Glutamatergic neuron (in vitro differentiated cells): ENCODE measurements at places on chromosomes 16 and 17. TPM values are rescaled to one million over a fixed set of nuclear protein-coding genes. Genes with fewer than 3 reads are reported as not detected.

Gene HBQ1
- 1.5 TPM for total RNA-seq

Gene TBC1D28
- 0.44 TPM for total RNA-seq

Gene CES5A
- not detected for total RNA-seq

Gene CBLN1
- total RNA-seq, result 21.7 TPM

Gene COL1A1
- 10.1 TPM for total RNA-seq

Gene TNP2
- not detected for total RNA-seq

Gene MT1E
- total RNA-seq, result not detected

Gene GNGT2
- not detected for total RNA-seq

Gene CLEC19A
- total RNA-seq, result not detected

Gene KRTAP16-1
- total RNA-seq, result not detected

GRCh38 chr16:3152991-3153368 lies 18.2 kb downstream of the ZNF213 start:
- DNase-seq, result no peak

GRCh38 chr16:49478107-49478506 lies 104.5 kb downstream of the C16orf78 start:
- DNase-seq, result peak; percentile 9

DNA sequence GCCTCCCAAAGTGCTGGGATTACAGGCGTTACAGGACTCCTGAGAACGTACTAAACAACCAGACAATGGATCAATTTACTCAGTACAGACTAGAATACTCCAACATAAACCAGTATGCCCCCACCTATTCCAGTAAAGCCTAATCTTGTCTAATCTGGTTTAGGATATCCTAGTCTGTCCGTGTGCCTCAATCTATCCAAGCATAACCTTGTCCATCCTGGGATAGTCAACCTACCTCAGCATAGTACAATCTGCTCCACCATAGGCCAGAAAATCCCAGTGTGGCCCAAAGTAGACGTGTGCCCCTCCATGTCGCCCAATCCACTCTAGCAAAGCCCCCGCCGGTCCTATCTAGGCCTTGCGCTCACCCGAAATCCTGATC lies 625 bp downstream of the DVL2 start:
- no peak for DNase-seq

GRCh38 chr16:67164599-67165061 lies at the start of gene HSF4:
Gene HSF4 (plus strand): TSS chr16:67164745. CDS start chr16:67164812, 67 bp downstream.
- DNase-seq, result peak; percentile 31

DNA sequence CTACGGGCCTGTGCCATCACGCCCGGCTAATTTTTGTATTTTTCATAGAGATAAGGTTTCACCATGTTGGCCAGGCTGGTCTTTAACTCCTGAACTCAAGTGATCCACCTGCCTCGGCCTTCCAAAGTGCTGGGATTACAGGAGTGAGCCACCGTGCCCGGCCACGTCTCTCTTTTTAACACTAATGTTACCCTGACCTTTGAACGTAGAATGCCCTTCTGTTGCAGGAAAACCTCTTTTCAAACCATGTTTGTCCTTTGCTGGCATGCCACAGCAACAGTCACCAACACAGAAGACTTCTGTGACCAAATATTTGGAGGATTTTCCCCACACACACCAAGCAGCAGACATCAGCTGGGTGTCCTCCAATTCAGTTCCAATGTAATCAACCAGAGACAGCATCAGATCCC lies 7.8 kb upstream of the HSD17B1 start:
- DNase-seq, result no peak

DNA sequence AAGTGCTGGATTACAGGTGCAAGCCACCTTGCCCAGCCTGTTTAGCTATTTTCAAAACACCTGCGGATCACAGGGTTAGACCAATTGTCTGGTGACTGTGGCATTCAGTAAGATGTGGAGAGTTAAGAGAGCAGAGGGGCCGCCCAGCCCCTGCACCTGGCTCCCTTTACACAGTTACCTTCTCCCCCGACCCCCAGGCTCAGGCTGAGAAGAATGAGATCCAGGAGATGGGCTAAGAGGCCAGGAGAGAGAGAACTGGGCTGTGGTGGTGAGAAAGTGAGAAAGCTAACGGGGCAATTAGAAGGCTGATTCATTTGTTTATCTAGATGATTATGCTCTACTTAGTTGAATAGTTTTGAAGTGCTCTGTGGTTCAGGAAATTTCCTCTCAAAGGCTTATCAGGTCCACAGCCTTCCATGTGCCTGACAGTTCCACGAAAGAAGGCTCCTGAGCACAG lies 67.8 kb upstream of the AXIN2 start:
- DNase-seq, result no peak

DNA sequence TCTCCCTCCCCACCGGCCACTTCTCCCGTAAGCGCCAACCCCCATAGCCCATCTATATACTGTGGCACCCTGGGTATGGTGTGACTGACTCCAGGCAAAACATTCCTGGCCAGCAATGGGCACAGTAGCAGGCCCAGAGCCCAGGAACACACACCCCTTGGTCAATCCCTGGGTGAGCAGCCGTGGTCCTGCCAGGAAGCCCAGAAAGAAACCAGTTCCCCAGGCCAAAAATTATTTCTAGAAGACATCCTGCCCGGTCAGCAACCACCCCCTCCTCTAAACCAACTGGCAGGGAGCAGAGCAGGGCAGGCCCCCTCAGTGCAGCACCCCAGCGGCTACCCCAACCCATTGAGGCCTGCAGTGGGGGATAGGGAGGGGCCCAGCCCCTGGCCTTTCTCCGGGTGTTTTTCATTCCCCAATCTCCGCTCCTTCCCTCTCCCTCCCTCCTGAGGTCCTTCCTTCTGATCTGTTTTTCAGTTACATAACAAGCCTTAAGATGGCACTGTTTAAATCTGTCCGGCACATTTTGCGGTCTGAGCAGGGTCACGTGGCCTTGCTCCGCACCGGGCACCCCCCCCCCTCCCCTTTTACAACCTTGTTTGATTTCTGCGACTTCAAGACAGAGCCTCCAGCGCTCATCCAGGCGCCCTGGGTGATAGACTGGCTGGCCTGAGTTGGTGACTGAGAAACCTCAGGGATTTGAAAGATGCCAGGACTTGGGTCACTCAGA lies 2.0 kb downstream of the NPTX1 start:
- DNase-seq, result no peak

DNA sequence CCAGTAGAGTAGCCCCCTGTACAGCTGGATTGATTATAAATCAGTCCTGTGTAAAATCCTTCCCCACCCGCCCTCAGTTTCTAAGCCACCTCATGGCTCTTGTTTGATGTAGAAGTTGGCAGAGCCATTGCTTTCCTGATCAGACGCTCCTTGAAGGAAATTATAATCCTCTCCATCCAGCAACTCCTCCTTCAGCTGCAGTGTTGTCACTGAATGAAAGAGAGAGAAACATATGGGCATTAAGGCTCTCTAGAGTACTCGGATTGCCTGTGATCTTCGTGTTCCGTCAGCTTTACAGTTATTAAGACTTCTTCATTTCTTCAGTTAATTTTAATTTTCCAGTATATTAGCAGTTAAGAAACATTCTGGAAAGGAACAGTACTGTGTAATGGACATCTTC lies 14.3 kb downstream of the NME2 start:
- no peak for DNase-seq

DNA sequence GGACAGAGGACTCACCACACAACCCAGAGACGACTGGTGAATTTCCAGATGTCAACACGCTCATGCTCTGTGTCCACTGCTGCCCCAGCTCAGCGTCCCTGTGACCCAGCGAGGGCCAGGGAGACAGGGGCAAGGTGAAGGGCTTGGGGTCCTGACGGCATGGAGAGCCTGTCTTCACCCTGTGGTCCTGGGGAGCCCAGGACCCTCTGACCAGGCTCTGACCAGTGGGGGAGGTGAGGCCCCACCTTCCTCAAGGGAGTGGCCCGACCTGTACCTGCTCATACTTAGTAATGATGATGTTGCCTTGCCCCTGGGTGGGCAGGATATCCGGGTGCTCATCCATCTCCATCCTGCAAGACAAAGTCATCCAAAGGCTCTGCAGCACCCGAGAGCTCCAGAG lies 39.8 kb downstream of the TNFRSF13B start:
- no peak for DNase-seq

GRCh38 chr17:6862825-6863224 lies 31.3 kb upstream of the TEKT1 start:
- DNase-seq, result no peak

GRCh38 chr17:29560316-29560715 lies 6.5 kb downstream of the ABHD15 start:
- DNase-seq, result peak; percentile 66

GRCh38 chr16:67326472-67327309 lies at the start of the genes KCTD19 and LRRC36:
Gene KCTD19 (minus strand): TSS chr16:67326741. CDS start chr16:67326707, 34 bp downstream.
Gene LRRC36 (plus strand): TSS chr16:67326815. CDS start chr16:67326863, 48 bp downstream.
- peak; percentile 95 for DNase-seq

GRCh38 chr17:36131421-36131820 lies 27.8 kb downstream of the CCL4 start:
- no peak for DNase-seq

GRCh38 chr17:68175416-68175815 lies 72.4 kb upstream of the AMZ2 start:
- no peak for DNase-seq

- DNase-seq, result no peak
Observed at GRCh38 chr16:28126684-28127620, 63.4 kb upstream of the GSG1L start.

- no peak for DNase-seq
Observed at GRCh38 chr16:56965149-56966092, 3.7 kb downstream of the CETP start.

- no peak for DNase-seq
Observed at GRCh38 chr16:77860953-77861352, 72.6 kb downstream of the VAT1L start.

- DNase-seq, result peak; percentile 13
Observed at GRCh38 chr16:85083051-85083639, 29.1 kb downstream of the CIBAR2 start.

DNA sequence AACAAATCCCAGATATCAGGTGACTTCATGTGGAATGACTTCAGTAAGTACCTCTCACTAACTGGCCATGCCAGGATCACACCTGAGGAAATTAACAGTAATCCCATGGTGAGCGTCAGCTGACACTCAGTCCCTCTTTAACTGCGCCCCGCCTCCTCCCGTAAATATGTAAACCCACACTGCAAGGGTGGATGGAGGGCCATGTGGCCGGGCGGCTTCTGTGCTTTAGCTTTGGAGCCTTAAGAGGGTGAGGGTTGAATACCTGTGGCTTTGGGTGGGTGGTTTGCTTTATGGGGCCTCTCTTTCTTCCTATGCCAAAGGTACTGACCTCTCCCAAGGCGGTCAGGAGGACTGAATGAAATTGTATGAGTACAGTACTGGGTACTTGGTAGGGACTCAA lies 141.7 kb downstream of the MRM1 start:
- no peak for DNase-seq

DNA sequence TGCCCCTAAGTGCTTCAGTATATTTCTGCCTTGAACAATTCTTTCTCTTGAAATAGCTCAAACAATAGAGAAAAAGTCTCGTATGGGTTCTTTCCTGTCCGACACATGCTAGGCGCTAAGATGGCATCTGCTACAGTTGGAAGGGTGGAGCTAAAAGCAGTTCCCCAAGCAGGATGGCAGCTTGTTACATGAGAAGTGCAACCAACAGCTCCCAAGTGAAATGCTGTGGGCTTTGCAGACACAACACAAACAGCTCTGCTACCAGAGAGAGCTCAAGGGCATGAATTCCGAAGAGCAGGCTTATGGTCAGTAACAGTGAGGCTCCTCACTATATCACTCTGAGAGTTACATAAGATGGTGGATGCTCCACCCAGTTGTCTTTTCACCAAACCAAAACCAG lies 83.8 kb downstream of the VPS53 start:
- DNase-seq, result no peak

- DNase-seq, result no peak
Observed at GRCh38 chr17:72422505-72423285, 301.9 kb downstream of the SOX9 start.

- DNase-seq, result no peak
Observed at GRCh38 chr16:24098896-24099295, 157.2 kb upstream of the CACNG3 start.

GRCh38 chr17:71488851-71489250 lies 632.0 kb upstream of the SOX9 start:
- DNase-seq, result no peak

DNA sequence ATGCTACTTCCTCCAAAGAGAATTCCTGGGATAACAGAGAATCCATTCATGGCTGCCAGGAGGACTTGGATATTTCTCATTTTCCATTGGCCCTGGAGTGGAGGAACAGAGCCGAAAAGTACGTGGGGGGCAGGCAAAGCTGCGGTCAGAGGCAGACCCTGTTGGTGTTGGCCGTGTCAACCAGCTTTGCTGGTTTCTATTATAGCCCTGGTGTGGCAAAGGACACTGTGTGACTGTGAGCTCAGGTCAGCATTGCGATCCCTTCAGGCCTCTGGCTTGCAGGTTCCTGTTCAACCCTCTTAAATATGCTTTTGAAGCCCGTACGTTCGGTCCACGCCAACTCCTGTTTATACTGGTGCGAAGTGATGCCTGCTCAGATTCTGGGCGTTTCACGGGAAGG lies 596.2 kb downstream of the MAF start:
- DNase-seq, result no peak

DNA sequence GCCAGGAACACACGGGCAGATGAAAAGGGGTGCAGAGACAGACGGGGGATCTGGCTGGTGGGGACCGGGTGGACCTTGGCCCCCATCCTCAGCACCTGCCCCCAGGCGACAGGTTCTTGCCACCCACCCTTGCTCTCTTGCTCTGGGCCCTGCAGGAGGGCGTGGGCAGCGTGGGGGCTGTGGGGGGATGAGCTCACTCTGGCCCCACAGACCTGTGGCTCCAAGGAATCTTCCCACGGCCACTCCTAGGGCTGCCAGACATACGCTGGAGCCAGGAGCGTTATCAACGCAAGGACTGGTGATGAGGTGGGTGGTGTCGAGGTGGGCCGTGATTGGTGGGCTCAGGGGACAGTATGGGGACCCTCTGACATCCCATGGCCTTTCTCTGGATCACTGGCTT lies 6.3 kb downstream of the CTRB1 start:
- DNase-seq, result no peak

- DNase-seq, result no peak
Observed at GRCh38 chr16:84109598-84110335, 7.0 kb downstream of the MBTPS1 start.
